T-helper 17 cell (primary cell): ENCODE measurements at places on chromosomes 7 and 10.

- no peak for DNase-seq
These were observed 119.8 kb upstream of the LANCL2 start for GRCh38 chr7:55245271-55245723.

DNA sequence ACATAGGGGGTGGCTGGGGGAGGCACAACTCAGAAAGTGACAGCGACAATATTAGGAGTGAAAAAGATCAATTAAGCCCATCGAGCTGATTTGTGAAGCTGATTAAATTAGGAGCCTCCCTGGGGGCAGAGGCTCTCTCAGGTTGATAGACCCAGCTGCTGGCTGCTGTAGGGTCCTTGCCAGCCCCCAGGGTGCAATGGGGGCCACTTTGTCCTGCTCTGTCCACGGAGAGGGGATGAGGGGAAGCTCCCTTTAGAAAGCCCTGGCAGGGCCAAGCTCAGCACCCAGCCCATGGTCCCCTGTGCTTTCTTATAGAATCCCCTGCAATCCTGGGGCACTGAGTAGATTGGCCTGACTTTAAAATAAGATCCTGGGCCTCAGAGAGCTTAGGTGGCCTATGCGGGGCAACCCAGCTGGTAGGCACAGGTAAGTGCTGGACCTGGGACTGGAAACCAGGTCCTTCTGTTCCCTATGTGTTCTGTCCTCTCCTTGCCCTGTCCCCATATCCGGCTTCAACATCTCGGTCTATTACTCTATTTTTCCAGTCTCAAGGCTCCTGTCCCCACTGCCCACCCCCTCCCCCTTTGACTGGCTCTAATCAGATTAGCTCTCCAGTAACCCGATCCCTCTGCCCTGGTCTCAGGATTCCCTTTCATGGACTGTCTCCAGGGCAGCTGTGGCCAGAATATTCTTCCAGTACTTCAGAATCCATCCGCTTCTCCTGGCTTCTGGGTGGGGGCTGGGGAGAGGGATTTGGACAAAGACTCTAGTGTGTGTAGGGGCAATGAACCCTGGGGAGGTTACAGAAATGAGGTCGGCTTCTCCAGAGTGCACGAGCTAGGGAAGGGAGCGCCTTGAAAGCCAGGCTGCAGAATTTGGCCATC is 259.6 kb downstream of the RPS24 start:
- no peak for DNase-seq

- DNase-seq = no peak
These were observed at the start of gene MCMBP for GRCh38 chr10:119872610-119872859. MCMBP (minus strand) TSS chr10:119872843; CDS start chr10:119872584, 259 bp downstream.

DNA sequence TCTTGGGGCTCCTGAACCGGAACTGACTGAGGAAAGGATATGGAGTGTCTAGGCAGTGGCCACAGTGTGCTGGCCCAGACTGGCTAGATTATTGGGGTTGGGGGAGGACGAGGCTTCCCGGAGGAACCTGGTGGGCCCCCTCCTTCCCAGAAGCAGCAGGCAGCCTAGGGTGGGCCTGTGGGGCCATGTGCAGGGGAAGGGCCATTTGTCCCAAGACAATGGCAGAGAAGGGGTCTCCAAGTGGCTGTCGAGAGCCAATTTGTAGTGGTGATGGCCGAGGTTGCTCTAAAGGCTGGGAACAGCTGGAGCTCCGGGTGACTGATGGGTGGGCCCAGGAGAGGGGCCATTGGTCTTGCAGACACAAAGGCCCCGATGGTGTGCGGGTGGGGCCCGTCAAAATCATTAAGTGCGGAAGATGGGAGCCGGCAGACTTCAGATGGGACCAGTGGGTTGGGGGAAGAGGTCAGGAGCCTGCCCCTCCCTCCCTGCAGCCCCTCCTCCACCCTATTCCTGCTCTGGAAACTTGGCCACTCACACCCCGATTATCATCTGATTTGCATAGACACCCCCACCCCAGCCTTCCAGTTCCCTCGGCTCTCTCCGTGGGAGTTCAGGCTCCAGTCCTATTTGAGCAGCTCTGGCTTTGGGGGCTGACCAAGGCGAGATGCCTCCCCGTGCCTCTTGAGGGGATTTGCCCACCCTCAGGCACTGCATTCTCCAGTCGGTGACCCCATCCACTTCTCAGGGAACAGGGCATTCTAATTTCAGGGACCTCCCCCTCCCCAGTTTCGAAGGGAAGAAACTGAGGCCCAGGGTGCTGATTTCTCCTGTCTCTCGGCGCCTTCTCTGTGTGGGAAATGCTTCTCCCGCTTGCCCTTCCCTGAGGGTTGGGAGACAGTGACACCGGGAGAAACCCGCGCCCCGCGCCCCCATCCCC is 36.0 kb upstream of the PAX2 start:
- DNase-seq = no peak

DNA sequence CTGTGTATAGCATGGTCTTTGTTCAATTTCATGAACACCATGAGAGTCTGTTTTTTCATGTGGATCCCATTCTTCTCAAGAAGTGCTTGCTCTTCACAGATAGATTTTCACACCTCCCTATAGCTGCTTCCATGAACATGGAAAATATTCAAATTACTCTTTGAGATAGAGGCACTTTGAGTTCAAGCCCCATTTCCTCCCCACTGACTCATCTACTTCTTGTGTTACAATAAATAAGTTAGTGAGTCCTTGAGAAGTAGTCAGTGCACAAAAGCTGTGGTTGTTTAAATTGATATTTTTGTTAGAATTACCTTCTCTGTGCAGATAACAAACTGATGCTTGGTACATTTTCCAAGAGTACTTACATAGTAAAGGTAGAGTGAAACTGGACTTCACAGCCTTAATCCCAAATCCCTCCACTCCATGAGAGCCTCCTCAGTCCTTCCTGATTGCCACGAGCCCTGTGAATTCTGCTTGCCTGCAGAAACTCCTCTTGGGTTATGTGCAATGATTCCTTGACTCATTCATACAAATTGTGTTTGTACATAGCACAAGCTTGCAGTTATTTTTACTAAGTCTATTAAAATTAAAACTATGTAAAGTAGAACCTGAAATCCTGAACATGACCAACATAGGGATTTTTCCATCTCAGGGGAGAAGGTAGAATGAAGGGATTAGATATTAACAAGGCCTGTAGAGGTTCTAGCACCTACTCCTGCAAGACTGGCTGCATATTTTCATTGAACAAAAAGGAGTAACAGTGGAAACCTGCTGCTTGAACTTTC is 496.2 kb downstream of the TNS3 start:
- no peak for DNase-seq

DNA sequence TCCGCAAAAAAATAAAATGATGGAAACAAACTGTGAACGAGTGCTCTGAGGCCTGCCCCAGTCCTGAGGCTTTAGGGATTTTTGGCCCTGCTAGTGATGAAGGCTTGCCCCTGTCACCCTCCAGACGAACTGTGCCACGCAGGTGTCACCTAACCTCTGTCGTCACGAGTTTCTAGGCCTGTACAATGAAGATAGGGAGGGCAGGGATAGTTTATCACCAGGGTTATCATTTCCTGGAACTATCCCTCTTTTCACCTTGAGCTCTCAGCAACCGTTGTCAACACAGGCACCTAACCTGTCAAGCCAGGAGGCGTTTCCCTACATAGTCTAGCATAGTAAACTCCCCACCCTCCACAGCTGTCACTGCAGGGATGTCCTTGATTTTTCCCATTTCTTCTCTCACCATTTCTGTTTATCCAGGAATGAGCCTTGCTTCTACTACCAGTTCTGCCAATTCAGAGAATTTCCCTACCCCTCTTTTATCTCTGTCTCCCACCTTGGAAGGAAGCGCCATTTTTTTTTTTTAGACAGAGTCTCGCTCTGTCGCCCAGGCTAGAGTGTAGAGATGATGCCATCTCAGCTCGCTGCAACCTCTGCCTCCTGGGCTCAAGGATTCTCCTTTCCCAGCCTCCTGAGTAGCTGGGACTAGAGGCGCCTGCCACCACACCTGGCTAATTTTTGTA is 2.2 kb upstream of the ACHE start:
- no peak for DNase-seq

DNA sequence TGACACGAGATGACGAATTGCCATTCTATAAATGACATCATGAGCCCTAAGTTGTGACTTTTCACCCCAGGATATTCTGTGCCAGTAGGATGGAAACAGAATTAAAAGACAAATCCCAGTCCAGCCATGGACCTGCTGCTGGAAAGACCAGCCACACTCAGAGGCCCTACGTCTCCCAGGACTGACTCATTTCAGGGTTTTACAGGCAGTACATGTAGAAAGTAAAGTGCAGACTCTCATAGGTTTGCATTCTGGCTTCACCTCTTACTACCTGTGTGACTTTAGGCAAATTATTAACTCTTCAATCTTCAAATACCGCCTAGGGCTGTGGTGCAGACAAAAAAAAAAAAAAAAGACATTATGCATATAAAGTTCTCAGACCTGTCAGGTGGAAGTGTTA is 188.8 kb downstream of the NEBL start:
- DNase-seq = no peak

- DNase-seq = peak; percentile 31
These were observed 47.3 kb downstream of the MYPN start for GRCh38 chr10:68156373-68157185.

GRCh38 chr7:150463461-150463860 is 13.0 kb downstream of the GIMAP8 start:
- no peak for DNase-seq

GRCh38 chr10:77533146-77533886 is 104.3 kb downstream of the KCNMA1 start:
- no peak for DNase-seq
